ENCODE measurements at places on chromosomes 3 and 15.

DNA sequence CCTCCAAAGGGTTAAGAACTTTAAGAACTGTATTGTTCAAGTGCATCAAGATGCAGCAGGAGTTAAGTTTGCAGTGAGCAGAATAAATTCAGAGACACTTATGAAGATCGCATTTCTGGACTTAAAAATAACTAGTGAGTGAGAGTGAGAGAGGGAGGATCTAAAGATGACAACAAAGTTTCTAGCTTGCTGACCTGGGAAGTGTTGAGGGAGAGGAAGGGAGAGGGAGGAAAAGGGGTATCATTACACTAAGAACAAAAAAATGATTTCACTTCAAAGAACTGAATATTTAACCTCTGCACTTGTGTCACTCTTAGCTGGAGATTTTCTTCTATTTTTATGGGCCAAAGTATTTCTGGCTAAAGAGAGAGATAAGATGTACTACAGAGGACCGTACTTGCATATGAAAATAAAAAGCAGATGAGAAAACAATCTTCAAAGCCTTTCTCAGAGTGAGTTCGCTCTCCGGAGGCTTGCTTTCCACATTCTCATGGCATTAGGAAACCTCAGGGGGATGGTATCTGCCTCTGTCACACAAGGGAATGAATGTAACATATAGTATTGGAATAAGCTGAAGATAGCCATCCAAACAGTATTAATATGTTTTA, 91.4 kb upstream of the TJP1 start:
- no peak for DNase-seq

GRCh38 chr3:53022647-53023046, 23.2 kb downstream of the SFMBT1 start:
- DNase-seq = no peak

DNA sequence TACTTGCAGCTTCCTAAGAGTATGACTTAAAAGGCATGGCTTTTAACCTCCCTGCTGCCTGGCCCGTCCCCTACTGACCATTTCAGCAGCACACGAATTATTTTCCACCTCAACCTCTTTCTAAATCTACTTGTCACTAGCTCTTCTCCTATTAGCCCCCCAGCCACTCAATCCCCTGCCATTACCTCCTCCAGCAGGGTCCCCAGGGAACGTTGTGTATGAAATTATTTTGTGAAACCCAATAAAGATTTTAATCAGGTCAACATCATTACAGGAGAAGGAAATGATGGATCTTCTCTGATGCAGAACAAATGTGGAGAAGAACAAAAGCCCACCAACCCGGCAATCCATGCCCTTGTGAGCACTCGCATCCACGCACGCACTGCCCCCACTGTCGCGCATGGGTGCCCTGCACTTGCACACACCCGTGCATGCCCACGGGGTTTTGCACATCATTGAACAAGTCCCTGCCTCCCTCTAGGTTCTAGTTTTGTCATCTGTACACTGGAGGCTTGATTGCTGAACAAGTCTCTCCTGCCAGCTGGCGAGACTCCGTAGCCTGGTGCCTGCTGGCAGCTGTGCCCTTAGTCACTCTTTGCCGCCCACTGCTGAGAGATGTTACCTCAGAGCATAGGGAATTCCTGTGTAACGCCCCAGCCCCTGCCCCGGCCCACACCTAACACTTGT, 51.6 kb downstream of the LINGO1 start:
- no peak for DNase-seq

DNA sequence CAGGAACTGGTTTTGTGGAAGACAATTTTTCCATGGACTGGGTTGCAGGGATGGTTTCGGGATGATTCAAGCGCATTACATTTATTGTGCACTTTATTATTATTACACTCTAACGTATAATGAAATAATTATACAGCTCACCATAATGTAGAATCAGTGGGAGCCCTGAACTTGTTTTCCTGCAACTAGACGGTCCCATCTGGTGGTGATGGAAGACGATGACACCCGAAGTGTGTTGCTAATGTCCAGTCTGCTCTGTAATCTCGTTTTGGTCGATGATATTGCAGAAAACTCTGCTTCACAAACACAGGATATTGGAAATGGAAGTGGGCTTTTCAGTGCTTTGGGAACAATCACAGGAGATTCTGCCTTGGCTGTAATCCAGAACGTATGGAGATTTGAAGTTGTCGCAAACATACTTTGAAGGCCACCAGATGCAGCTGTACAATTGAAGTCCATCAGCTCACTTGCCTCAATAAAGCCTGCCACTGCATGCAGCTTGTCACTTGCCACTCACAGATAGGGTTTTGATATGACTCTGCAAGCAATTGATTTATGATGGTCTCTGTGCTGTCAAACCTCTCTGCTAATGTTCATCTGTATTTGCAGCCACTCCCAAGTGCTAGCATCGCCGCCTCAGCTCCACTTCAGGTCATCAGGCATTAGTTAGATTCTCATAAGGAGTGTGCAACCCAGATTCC, 141.7 kb downstream of the TJP1 start:
- DNase-seq = no peak

DNA sequence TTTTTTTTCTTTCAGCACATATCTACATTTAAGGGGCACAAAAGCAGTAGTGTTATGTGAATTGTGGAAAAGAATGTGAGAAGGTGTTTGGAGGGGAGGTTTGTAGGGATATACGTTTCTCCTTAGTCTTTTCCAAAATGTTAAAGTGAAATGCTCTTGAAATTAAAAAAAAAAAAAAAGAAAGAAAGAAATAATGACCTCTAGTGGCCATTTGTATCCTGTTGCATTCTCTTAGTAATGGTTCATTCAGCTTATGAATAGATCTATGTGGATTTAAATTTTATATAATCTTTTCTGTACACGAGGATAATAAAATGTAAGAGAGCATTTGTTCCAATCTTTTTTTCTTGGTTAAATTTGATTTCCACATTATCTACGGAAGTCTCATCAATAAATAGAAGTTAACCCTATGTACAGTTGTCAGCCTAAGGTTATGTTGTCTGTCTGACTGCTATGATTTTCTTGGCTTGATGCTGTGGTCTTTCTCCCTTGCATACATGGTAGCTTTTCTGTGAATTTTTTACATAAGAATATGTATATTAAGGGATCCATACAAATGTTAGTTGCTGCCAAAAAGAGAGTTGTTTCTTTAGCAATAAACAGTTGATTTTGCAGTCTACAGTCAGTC, 1.7 kb downstream of the P2RY13 start:
- no peak for DNase-seq

- no peak for DNase-seq
Measured at GRCh38 chr3:186257866-186258265, 104.2 kb downstream of the DGKG start.

DNA sequence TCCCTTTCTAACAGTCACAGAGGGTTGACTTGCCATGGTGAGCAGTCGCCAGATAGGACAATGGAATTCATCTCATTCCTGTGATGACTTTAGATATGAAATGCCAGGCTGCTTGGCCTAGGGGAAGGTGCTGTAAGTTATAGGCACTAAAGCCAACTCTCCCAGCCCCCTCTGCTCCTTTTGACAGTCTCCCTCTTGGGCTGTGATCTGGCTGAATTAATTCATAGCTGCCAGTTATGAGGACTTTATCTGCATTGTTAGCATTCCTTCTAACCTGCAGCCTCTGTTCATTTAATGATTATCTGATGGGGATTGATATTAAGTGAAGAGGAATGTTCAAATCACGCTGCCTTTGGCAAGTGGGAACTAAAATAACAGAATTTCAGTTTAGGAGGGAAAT, 427.1 kb upstream of the RASGRP1 start:
- no peak for DNase-seq

- no peak for DNase-seq
Measured at GRCh38 chr3:129121016-129121791, 400 bp downstream of the RAB43 start.

- DNase-seq = no peak
Measured at GRCh38 chr15:28096411-28096669, 2.8 kb downstream of the OCA2 start.

DNA sequence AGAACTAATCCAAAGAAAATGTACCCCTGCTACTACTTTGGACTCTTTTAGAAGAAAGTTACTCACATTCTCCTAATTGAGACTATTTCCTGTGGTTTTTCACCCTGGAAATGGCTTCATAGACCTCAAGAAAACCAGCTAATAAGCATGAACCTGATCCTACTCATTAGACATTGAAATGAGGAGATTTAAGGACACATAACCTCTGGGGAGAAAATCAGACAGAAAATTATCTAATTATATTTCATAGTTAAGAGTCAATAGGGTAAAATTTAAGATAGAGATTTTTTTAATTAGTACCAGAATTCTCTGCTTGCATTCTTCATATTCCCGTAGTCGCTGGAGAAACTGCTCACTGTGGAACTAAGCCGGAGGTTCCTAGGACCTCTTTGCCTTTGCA, 114.6 kb upstream of the ACP3 start:
- DNase-seq = no peak

DNA sequence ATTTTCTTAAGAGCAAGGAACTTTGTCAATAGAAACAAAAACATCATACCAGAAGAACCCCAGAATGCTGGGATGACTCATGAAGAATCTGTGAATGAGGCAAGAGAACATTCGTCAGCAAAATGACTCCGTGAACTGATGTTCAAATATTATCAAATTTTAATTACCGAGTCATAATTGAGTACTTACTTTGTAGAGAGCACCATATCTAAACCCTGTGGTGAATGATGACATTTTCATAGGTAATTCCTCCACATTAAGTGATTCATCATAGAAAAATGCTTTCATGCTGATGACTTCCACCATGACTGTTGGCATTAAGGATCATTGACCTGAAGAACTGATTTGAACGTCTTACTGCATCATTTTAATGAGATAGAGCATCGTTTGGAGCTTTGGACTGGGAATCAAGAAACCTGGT, 56.3 kb downstream of the PPARG start:
- DNase-seq = no peak
